ENCODE measurements at places on chromosomes 5 and 9. TPM values are rescaled to one million over a fixed set of nuclear protein-coding genes. Genes with fewer than 3 reads are reported as not detected.

- no peaks in the 10 kb centered on the region for H3K27me3 ChIP-seq
- no peak overlapping the region for H3K4me3 ChIP-seq
- no peak overlapping the region for H3K27ac ChIP-seq
- H3K4me1 ChIP-seq = peaks cover 19% of the 10 kb centered on the region
Observed at GRCh38 chr9:83477120-83477519, 61.1 kb downstream of the FRMD3 start.

DNA sequence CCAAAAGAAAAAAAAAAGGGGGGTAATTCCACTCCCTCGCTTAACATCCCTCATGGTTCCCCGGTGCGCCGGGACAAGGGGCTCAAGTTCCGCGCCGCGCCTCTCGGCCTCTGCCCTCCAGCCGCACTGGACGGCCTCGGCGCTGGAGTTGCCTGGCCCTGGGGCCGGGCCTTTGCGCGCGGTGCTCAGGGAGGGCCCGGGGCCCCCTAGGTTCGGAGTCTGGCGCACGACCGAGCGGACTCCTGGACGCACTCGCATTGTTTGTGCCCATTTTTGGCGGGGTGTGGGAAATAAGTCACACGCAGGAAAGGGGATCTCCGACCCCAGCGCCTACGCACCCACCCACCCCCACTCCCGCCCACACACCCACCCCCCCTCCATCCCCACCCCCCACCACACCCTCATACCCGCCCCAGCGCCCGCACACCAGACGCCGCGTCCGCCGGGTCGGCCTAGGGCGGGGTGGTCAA lies 381 bp downstream of the MED22 start:
- H3K27me3 ChIP-seq = no peaks in the 10 kb centered on the region
- peaks cover 37% of the 10 kb centered on the region for H3K36me3 ChIP-seq
- peak overlapping the region; percentile 99 for H3K27ac ChIP-seq

GRCh38 chr9:100590481-100590880 lies 12.6 kb downstream of the CAVIN4 start:
- H3K36me3 ChIP-seq = no peaks in the 10 kb centered on the region
- peaks cover 3% of the 10 kb centered on the region for H3K27me3 ChIP-seq
- H3K27ac ChIP-seq = no peak overlapping the region
- H3K4me3 ChIP-seq = no peak overlapping the region

Gene MARCOL
- not detected for total RNA-seq

DNA sequence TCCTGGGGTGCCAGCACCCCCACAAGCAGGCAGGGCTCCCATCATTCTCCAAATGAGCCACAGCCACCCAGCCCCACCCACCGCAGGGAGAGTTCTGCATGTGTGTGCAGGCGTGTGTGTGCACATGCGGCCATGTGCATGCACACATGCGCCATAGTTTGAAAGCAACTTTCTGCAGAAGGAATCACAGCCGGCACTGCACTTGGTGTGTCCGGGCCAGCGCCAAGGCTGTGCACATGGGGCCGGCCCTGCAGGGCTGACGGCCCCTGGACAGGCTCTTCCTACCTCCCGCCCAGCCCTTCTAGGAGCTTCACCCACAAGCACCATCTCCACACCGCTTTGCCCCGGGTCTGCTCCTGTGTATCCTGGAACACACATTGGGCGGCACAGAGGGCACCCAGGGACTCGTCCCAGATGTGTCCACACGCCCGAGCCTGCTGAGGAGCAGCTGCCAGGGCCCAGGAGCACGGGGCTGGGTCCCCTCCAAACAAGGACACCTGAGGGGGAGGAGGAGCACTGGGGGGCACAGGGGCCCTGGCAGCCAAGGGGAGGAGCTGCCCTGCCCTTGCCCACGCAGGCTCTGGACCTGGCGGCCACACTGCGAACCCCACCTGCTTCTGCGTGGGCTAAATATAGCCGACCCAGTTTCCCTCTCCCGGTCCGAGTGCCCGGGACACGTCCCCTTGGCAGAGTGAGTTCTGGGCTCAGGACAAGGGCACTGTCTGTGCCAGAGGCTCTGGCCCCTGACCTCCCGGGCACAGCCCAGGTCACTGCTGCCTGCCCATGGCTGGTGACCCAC lies 19.1 kb downstream of the TPPP start:
- peak; percentile 28 for DNase-seq
- peaks cover 3% of the 10 kb centered on the region for H3K4me1 ChIP-seq
- H3K27ac ChIP-seq = no peak overlapping the region
- no peaks in the 10 kb centered on the region for H3K36me3 ChIP-seq

Gene ANKRD33B
- total RNA-seq = 4.8 TPM

Gene TMEM215
- not detected for total RNA-seq

DNA sequence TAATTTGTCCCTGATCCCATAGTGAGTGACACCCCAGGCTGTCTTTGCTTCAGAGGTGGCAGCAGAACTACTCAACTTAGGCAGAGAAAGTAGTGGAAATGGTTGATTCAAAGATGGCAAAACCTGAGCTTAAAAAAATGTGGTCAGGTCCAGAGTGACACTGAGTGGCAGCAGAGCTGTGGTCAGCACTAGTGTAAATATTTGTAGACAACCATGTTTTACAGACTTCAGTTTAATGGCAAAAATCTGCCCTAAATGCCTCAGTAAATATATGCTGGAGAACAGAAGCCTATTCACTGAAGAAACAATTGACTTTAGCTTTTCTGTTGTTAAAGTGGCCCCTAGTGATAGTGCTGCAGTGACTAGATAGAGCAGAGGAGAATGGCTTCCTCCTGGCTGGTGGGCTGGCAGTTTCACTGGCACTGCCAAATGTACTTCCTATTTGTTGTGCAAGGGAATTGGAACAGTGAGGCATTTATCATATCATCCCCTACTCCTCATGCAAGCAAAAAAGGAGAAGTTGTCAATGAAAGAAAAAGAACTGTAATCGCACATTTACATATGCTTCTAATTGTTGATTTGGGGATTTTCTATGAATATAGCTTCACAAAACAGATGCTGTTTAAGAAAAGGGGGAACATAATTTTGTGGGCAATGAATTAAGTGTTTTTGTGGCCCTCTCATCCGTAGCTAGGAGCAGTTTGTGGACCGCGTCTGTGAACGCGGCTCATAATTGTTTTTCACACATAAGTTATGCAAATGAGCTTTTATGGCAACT lies 12.0 kb downstream of the PBX3 start:
- no peak overlapping the region for H3K27ac ChIP-seq
- DNase-seq = no peak
- H3K4me1 ChIP-seq = peaks cover 8% of the 10 kb centered on the region
- H3K4me3 ChIP-seq = peak overlapping the region; percentile 58
- H3K27me3 ChIP-seq = no peaks in the 10 kb centered on the region

- no peaks in the 10 kb centered on the region for H3K27me3 ChIP-seq
- no peaks in the 10 kb centered on the region for H3K36me3 ChIP-seq
- H3K4me3 ChIP-seq = no peak overlapping the region
Observed at GRCh38 chr5:157682257-157682656, 10.9 kb downstream of the C5orf52 start.

Gene CD72
- total RNA-seq = 15.3 TPM

DNA sequence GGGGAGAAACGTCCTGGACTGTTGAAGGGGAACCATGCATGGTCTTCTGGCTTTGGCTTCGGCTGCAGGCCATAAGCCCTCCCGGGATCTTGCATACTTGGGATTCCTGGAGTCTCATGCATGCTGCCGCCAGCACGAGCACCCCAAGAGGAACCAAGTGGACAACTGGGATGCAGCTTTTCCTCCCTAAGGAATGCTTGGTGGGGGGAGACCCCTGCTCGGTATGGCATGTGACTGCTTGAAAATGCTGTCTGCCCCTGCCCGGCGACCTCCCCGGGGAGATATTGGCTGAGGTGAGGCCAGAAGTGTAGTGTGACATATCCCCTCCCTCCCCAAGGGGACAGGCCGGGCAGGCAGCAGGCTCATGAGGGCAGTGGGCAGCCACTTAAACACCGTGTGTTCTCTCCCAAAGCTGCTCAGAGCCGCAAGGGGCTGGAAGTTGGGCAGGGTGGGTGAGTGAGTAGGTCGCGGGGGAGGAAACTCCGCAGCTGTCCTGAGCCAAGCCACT lies 15.7 kb downstream of the TMEM171 start:
- H3K4me1 ChIP-seq = peaks cover 2% of the 10 kb centered on the region
- DNase-seq = no peak

DNA sequence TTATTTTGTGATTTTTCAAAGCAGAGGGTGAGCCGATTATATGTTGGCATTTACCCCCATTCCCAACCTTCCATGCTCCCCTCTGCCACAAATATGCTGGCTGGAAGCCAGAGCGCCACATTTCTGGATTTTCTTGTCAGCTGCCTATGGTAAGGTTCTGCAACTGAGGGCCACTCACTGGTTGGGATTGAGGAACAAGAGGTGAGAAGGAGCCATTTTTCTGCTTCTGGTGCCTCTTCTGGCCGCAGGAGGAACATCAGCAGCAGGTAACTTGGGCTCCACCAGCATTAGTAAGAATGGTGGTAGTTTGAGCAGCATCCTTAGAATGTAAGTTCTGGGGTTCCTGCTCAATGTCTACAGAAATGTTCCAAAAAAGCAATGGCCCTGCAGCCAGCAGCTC lies 159.5 kb upstream of the MAST4 start:
- H3K4me3 ChIP-seq = no peak overlapping the region
- no peak overlapping the region for H3K27ac ChIP-seq
- H3K4me1 ChIP-seq = no peaks in the 10 kb centered on the region
- peaks cover 5% of the 10 kb centered on the region for H3K27me3 ChIP-seq

Gene ACOT12
- total RNA-seq = not detected

DNA sequence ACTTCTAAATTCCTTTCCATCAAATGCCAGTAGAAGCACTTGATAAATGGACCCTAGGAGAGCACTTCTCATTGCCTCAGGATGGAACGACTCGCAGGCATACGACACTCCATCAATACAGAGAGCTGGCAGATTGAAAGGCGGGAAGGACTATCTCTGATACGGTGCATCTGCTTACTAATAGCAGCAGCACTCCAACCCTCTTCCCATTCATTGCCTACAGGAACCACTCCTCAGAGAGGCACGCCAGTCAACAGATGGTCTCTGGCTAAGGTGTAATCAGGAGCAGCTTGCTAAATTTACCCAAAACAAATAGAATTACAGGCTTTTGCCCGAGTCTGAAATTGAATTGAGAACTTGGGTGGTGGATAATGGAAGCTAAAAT lies 168.1 kb downstream of the EFNA5 start:
- H3K27me3 ChIP-seq = peaks cover 14% of the 10 kb centered on the region
- H3K36me3 ChIP-seq = peaks cover 1% of the 10 kb centered on the region
- H3K4me3 ChIP-seq = no peak overlapping the region
- H3K4me1 ChIP-seq = peaks cover 10% of the 10 kb centered on the region
- H3K27ac ChIP-seq = no peak overlapping the region

DNA sequence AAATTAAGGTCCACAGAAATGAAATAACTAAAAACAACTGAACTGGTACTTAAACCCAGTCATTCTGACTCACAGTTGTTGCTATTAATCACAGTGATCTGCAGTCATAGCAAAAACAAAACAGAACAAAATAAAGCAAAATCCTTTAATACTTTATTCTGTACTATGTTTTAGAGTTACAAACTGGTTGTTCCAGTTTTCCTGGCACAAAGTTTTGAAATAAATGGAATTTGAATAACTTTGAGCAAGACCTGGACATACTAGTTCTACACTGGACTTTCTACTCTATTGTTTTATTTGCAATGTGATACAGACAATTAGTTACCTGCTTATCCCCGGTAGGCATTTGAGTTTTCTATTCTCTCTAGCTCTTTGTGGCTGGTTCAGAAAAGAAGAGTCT lies 147.9 kb downstream of the DMRT2 start:
- no peaks in the 10 kb centered on the region for H3K36me3 ChIP-seq
- no peak overlapping the region for H3K27ac ChIP-seq
- H3K27me3 ChIP-seq = no peaks in the 10 kb centered on the region
- H3K4me3 ChIP-seq = no peak overlapping the region
- H3K4me1 ChIP-seq = no peaks in the 10 kb centered on the region
- DNase-seq = no peak
